ENCODE measurements at places on chromosomes 6 and 20. TPM values are rescaled to one million over a fixed set of nuclear protein-coding genes. Genes with fewer than 3 reads are reported as not detected.

Gene C20orf202
- total RNA-seq: not detected

Gene DTD1
- total RNA-seq: 90.2 TPM

Gene COMMD7
- 71.5 TPM for total RNA-seq

Gene COL19A1
- total RNA-seq: 0.78 TPM

- DNase-seq: no peak
These were observed 43.4 kb downstream of the SPDEF start for GRCh38 chr6:34512738-34513115.

Gene MAP3K7
- 39.4 TPM for total RNA-seq

Gene RUNX2
- total RNA-seq: not detected

DNA sequence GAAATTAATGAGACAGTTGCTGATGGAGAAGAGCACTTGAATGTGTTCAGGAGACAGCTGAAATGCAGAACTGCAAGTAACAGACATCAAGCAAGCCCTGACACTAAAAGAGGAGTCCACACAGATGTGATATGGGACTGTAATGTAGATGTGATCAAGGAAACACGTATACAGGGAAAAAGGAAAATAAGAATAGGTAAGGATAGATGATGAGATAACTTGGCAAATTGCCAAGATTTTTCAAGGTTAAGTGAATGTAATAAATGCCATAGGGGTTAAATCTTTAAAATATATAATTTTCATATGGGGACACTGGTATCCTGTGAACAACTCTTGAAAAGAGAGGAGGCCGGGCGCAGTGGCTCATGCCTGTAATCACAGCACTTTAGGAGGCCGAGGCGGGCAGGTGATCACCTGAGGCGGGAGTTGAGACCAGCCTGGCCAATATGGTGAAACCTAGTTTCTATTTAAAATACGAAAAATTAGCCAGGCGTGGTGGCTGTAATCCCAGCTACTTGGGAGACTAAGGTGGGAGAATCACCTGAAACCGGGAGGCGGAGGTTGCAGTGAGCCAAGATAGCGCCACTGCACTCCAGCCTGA is 7.2 kb upstream of the SNX14 start:
- no peak for DNase-seq

- DNase-seq: no peak
These were observed 1.3 kb upstream of the NDUFAF4 start for GRCh38 chr6:96899019-96899418.

DNA sequence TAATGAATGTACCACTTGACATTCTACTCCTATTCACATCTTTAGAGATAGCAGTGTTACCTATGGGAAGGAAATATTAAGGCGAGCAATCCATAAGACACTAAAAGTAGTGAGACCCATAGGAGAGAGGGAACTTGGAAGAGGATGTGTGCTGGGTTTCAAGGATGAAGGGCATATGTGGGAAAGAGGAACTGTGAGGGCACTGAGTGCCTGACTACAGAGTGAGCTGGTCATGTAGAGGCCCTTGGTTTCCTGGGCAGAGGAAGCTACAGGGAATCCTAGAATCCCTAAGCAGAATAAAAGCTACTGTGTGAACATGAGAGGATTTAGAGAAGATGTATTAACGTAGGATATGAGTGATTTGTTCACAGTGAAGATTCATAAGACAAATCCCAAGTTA is 262.8 kb downstream of the FARS2 start:
- DNase-seq: no peak

Gene ASIP
- not detected for total RNA-seq

DNA sequence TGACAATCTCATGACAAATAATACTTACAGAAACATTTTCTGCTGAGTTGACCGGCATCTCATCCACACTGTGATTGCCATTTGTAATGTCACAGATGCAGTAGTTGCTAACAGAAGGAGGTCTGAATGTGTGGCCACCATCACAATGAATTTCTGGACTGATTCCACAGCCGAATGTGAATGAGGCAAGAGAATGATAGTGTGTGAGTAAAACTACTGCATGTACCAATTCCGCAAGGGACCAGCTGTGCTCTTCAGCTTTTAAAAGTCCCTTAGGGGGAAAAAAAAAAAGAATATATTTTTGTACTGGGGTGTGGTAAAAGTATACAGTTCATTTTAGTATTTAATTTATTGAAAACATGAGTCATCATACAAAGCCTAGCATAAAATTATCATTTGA is 96.2 kb downstream of the SESN1 start:
- no peak for DNase-seq

Gene LZTS3
- 56.8 TPM for total RNA-seq

DNA sequence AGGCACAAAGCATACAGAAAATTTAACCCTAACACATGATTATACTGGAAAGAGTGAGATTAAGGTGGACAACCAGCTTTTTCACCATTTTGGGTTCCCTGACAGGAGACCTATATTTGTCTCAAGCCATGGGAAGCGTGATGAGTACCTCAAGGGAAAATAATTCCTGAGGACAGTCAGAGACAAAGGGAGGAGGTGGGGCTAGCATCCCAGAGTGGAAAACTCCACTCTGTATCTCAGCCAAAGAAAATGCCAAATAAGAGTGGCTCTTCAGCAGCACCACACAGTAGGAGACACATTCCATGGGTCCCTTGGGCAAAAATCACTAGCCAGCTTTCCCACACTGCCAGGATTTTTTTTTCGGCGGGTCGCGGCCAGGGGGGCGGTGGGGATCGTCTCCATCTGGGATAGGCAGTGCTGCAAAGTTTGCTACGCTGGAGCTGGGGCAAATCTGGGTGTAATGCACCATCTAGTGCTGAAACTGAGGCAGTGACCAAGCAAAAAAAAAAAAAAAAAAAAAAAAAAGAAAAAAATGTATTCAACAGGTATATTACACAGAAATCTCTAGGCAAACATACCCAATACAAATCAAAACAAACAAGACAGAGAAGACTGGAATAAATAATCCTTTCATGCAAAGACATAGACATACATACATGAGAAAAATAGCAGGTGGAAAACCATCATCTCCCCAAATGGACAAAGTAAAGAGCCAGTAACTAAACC is 77.3 kb upstream of the SLC35F1 start:
- peak; percentile 58 for DNase-seq

GRCh38 chr20:21901470-21902275 is 196.2 kb downstream of the PAX1 start:
- no peak for DNase-seq

GRCh38 chr20:32034581-32035425 is 17.2 kb upstream of the HCK start:
- no peak for DNase-seq

DNA sequence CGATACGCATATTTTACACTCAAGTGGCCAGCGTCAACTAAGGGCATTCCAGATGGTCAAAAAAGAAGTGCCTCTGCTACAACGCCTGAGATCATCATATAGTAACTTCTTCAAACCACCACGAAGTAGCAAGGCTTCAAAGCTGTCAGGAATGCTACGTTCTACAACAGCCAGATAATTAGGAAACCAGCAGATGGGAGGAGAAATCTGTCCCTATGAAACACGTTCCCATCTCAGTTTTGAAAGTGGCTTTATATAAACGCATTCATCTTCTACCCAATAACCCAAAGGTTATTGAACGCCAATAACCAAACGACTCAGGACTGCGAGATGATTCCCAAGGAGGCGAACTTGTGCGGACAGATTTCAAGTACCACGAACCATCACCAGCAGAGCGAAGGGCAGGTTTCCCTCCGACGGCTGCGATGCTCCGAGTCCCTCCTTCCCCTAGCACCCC is 1.2 kb downstream of the ABHD12 start:
- DNase-seq: no peak

- DNase-seq: no peak
These were observed 192.4 kb upstream of the MYLIP start for GRCh38 chr6:15936503-15936902.

- DNase-seq: no peak
These were observed 341.2 kb upstream of the MAP3K7 start for GRCh38 chr6:90928051-90928450.

GRCh38 chr6:7381092-7381491 is 8.4 kb downstream of the CAGE1 start:
- DNase-seq: no peak

Gene HLA-DQB1
- not detected for total RNA-seq

DNA sequence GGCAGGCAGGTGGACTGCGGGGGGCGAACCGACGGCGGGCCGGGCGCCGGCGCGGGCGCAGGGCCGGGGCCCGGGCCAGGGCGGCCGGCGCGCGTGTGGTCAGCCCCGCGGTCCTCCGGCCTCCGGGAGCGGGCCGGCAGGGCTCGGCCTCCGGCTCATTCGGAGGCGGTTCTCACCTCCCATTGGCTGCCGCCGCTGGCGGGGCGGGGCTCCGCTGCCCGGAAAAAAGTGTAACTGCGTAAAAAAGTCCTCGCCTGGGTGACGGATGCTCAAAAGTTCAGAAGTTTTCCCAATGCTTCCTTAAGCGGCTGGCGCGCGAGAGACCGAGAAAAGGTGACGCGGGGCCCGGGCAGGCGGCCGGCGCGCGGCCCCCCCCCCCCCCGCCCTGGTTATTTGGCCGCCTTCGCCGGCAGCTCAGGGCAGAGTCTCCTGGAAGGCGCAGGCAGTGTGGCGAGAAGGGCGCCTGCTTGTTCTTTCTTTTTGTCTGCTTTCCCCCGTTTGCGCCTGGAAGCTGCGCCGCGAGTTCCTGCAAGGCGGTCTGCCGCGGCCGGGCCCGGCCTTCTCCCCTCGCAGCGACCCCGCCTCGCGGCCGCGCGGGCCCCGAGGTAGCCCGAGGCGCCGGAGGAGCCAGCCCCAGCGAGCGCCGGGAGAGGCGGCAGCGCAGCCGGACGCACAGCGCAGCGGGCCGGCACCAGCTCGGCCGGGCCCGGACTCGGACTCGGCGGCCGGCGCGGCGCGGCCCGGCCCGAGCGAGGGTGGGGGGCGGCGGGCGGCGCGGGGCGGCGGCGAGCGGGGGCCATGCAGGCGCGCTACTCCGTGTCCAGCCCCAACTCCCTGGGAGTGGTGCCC is at the start of gene FOXC1:
Gene FOXC1, plus strand, starts transcription at position 268 of the 849 bp plus-strand sequence. Its CDS starts 531 bp downstream, at position 799.
- DNase-seq: peak; percentile 78

Gene RNF182
- total RNA-seq: 1.8 TPM

GRCh38 chr6:118905851-118906250 is 11.9 kb downstream of the ASF1A start:
- no peak for DNase-seq

DNA sequence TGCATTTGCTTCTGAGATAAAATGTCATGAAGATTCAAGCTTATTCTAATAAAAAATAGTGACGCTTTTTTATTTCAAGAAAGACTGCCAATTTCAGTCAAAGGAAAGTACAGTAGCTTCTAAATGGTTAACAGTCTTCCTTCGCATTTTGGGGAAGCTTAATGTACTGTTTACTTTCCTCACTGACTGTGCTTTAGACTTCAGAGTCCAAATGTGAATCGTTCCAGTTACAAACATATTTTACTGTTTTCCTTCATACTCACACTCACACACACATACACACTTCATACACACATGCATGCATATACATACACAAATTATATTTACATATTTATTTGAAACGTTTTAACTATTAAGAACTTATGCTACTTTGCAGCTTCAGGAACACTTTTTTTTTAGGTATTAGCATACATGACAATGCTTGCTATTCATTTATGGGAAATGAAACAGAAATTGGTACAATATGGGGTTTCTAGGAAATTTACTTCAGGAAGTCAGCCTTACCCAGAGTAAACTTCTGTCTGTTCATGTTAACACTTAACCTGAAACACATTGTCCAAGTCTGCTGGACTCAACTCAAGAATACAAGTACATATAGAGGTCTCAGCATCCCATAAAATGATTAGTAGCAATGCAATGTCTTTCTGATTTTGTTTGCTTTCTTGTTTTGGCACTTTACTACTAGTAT is 145.4 kb downstream of the RPS12 start:
- DNase-seq: no peak

GRCh38 chr6:142485256-142485655 is 183.4 kb downstream of the ADGRG6 start:
- DNase-seq: no peak

DNA sequence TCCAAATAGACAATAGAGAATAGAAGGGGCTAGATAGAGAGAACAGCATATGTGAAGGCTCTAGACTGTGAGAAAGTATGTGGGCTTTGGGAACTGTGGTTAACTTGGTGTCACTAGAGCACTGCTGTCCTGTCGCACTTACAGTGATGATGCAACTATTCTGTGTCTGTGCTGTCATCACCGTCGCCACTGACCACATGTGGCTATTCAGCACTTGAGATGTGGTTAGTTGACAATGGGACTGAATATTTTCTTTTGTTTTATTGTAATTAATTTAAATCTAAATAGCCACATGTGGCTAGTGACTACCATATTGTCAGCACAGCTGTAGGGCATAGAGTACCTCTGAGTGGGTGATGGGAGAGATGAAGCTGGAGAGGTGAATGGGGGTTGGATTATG is 39.0 kb upstream of the IFNGR1 start:
- DNase-seq: no peak

DNA sequence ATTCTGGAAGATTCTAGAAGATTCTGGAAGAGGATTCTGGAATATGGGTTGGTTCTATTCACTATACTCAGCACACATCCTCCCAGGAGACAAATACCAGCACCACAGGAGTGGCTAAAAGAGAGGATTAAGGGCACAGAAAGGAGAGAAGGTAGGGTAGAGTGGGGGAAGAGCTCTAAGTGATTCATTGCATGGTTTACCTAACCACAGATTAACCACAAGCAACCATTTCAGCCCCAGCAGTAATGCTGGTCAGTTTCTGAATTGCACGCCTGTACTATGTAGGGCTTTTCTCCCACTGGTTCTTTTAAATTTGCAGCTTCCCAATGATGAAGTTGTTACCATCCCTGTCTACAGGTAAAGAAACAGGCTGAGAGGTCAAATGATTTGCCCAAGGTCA is 192.7 kb upstream of the PMEPA1 start:
- DNase-seq: no peak

Gene HLA-DQB2
- total RNA-seq: not detected

Data from glutamatergic neuron (in vitro differentiated cells).